ENCODE measurements at places on chromosomes 3 and 15.

- no peak for DNase-seq
These were observed 218.7 kb upstream of the CHRNA7 start for GRCh38 chr15:31811641-31812040.

DNA sequence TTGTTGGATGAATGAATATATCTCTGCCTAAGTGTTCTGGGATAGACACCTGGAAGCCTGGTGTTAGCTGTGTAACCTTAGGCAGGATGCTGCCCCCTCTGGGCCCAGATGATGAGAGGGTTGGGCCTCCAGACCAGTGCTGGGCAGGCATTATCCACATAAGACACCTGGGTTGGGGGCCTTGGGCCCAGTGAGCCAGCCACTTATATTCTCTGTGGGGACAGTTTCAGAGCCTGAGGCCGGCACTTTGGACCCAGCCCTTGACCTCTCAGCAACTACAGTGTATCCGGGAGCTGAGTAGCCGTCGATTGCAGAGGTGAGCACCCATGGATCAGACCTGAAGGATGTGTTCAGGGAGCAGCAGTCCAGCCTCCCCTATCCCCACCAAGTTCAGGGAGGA lies 2.2 kb downstream of the HEMK1 start:
- no peak for DNase-seq

DNA sequence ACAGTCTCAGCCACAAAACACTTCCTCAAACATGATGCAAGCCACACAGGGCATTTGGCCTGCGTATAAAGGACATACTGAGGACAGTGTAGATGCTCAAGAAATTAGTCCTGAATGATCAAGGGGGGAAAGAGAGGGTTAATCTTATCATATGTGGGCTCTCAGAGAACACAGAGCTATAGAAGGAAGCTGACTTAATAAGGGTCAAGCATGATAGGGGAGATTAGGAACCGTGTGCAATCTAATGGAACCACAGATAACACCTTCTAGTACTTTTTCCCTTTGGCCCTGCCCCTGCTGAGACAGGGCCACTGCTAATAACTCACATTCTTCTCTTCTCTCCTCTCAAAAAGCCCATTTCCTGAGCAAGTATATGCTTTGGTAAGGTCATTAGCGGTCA lies 114.1 kb upstream of the ADAMTS9 start:
- DNase-seq, result no peak

DNA sequence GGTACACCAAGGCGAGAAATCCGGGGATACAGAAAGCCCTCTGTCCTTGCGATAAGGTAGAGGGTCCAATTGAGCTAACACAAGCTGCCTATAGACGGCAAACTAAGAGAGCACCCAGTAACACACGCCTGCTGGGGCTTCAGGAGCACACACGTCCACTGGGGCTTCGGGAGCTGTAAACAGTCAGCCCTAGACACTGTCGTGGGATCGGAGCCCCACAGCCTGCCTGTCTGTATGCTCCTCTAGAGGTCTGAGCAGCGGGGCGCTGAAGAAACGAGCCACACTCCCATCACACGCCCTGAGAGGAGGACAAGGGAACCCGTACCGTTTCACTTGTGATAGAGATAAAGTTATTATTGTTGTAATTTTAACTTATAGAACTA lies 486 bp downstream of the SAMMSON start:
- no peak for DNase-seq

- no peak for DNase-seq
These were observed 473.6 kb downstream of the SI start for GRCh38 chr3:164604687-164605086.

DNA sequence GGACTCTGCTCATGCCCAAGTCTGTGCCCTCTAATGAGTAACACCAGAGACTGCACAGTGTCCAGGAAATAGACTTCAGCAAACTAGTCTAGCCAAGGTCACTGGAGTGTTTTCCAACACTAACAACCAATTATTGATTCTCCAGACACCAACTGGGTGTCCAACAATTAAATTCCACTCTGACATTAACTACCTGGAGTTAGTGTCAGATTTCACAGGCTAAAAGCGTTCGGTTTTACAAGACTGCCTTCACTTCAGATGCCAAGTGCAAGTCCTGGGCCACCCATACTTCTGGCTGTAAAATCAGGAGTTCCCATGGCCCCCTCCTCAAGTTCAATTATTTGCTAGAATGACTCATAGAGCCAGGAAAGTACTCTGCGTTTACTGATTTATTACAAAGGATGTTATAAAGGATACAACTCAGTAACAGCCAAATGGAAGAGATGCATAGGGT lies 20.8 kb upstream of the CFAP161 start:
- DNase-seq, result no peak

DNA sequence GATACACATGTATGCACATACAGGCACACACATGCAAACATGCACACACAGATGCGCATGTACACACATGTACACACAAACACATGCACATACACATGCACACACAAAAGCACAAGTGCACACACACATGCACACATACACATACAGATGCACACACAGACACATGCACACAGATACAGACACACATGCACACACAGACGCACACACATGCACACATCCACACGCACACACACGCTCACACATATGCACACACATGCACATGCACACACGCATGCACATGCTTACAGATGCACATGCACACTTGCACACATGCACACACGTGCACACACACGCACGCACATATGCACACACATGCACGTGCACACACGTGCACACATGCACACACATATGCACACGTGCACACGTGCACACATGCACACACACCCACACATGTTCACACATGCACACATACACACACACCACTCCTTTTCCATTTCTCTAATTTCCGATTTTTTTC lies 283.8 kb upstream of the FRG2C start:
- no peak for DNase-seq

DNA sequence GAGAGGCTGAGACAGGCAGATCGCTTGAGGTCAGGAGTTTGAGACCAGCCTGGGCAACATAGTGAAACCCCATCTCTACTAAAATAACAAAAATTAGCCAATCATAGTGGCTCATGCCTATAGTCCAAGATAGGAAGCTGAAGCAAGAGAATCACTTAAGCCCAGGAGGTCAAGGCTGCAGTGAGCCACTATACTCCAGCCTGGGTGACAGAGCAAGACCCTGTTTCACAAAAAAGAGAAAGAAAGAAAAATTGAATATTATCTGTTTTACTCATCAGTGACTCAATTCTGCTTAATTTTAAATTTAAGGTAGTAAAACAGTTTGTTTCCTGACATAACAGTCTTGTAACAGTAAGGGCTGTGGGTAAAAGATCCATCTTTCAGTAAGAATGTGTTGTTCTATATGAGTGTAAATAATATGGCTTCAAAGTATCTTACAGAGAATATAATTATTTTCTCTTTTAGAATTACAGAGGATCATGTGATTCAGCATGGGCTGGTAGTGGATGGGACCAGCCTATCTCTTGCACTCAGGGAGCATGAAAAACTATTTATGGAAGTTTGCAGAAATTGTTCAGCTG lies 85.8 kb downstream of the ATP11B start:
- DNase-seq, result no peak

GRCh38 chr3:37551857-37552256 lies 309.8 kb upstream of the CTDSPL start:
- DNase-seq, result no peak

- no peak for DNase-seq
These were observed 42.2 kb upstream of the GNB5 start for GRCh38 chr15:52233405-52233804.

- DNase-seq, result no peak
These were observed 4.4 kb upstream of the COL8A1 start for GRCh38 chr3:99633887-99634558.

GRCh38 chr3:99648101-99648500 lies 9.7 kb downstream of the COL8A1 start:
- DNase-seq, result no peak

Data from T-helper 9 cell (primary cell).